ENCODE measurements at places on chromosomes 16 and 17.

DNA sequence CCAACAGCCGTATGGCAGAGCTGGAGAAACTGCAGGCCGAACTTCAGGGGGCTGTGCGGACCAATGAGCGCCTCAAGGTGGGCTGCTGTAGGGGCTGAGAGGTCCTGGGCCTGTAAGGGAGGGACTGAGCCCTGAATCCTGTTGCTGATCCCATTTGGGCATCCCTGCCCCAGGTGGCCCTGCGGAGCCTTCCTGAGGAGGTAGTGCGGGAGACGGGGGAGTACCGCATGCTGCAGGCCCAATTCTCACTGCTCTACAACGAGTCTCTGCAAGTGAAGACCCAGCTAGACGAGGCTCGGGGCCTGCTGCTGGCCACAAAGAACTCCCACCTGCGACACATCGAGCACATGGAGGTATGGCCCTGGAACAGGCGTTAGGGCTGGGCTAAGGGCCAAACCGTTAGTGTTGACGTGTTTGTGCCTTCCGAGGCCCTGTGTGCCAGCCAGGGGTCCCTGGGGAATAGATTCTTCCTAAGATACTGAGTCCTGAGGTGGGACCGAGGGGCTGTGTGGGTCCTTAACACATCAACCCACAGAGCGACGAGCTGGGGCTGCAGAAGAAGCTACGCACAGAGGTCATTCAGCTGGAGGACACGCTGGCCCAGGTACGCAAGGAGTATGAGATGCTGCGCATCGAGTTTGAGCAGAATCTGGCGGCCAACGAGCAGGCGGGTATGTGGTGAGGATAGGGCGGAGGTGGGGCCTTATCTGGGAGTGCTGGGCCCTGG, 4.2 kb downstream of the RNF40 start:
- DNase-seq, result no peak

- DNase-seq, result no peak
These were observed 32.0 kb downstream of the SPNS3 start for GRCh38 chr17:4465786-4466185.

- DNase-seq, result no peak
These were observed 7.3 kb downstream of the GNA13 start for GRCh38 chr17:65049085-65049756.

GRCh38 chr17:31538080-31538762, 146.7 kb downstream of the RAB11FIP4 start:
- DNase-seq, result no peak

DNA sequence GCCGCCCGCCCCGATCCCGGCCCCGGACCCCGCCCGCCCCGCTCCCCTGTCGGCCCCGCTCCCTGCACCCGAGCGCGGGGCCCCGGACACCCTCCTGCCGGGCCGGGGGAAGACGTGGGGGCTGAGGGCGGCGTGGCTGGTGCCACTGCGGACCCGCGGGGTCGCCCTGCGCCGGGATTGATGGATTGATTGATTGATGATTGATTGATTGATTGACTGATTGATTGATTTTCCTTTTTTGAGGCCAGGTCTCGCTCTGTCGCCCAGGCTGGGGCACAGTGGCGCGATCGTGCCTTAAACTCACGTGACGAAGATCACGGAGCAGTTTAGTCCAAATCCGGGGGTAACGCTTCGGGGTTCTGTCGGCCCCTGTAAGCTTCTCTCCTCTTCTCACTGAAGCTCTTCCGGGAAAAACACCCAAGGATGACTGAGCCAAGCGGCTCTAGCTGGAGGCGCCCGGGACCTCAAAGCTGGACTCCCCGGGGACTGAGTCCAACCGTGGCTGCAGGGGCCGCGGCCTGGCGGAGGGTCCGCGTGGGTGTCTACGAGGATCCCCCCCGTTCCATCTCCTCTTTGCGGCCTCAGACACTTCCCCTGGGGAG, 40.2 kb upstream of the BHLHA9 start:
- no peak for DNase-seq

DNA sequence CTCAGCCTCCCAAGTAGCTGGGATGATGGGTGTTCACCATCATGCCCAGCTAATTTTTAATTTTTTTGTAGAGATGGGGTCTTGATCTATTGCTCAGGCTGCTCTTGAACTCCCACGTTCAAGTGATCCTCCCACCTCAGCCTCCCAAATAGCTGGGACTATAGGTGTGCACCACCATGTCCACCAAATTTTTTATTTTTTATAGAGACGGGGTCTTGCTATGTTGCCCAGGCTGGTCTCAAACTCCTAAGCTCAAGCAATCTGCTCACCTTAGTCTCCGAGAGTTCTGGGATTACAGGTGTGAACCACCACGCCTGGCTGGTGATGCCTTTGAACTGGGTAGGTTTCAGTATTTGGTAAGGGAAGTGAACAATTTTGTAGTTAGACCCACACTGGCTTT, 30.1 kb downstream of the FA2H start:
- no peak for DNase-seq

DNA sequence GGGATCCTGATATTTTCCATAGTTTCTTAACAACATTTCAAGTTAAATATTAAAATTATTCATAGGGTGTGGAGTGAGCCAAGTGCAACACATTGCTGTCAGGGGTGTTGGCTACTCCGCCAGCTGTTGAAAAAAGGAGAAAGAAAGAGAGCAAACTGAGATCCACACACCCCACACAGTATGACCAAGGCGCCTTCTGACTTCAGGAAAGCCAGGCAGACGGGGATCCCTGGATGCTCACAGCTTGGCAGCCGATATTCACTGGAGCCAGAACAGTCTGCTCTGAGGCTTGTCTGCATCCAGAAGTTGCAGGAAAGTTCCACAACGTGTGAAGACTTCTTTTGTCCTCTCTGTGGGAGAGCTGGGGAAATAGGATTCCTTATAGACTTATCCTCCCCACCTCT, 9.3 kb downstream of the CHD9NB start:
- no peak for DNase-seq

- no peak for DNase-seq
These were observed 7.2 kb downstream of the TIMM22 start for GRCh38 chr17:1003972-1004768.

GRCh38 chr16:2787961-2788360, 601 bp upstream of the PRSS33 start:
- DNase-seq, result no peak

GRCh38 chr16:89993971-89994370, 25.3 kb downstream of the DBNDD1 start:
- no peak for DNase-seq

GRCh38 chr16:84459941-84460405, 44.5 kb downstream of the MEAK7 start:
- no peak for DNase-seq

- no peak for DNase-seq
These were observed 38.9 kb downstream of the ARHGAP17 start for GRCh38 chr16:24976061-24976779.

- DNase-seq, result no peak
These were observed 1.2 kb downstream of the USP43 start for GRCh38 chr17:9646546-9646885.

GRCh38 chr16:84068783-84069462, 26.3 kb upstream of the SLC38A8 start:
- DNase-seq, result no peak

DNA sequence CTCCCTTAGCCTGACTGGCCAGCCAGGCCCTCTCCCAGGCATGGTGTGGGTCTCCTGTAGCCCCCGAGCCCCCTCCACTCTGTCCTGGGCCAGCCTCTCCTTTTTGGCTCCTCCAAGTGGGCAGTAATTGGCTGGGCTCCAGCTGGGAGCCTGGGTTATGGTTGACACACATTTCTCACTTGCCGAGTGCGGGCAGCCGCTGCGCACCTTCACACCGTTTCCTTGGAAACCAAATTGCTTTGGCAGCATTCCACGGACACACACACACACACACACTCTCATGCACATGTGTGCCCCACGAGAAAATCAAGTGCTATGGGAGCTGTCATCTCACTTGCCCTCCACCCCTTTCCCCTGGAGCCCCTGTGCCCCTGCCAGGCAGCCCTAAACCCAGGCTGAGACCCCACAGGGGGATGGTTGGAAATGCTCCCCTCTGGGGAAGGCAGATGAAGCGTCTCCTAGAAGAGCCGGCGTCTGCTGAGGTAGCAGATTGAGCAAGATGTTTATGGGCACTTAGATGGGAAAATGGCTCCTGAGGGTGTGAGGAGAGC, 402.7 kb upstream of the TNRC6C start:
- DNase-seq, result peak; percentile 41

- no peak for DNase-seq
These were observed 37.2 kb upstream of the ULK2 start for GRCh38 chr17:19904924-19905323.

DNA sequence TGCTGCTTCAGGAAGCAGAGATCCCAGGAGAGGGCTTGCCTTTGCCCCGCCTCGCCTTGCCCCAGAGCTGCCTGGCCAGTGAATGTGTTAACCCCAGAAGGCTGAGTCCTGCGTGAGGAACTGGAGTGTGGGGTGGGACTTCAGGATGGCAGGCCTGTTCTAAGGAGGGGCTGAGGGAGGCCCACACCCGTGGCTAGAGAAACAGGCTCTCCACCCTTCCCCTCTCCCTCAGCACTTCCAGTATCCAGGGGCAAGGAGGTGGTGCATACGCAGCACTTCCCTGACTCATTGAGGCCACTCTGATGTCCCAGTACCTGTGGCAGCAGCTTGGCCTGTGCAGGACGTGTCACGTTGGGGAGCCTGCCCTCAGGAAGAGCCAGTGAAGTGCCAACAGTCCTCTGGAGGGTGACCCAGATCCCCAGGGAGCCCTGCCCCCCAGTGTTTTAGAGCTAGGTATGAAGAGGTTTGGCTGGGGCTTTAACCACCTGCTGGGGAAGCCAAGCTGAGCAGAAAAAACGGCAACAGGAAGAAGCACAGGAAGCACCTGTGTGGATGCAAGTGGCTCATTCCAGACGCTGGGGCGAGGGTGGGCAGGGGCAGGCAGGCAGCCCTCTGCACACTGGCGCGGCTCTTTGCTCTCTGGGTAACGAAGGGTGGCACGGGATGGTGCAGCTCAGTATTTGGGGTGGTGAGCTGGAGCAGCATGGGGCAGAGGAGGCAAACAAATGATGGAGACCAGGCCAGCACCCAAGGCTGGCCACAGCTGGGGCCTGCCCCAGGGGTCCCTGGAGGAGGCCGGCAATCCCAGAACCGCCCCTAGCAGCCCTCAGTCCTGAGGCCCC, 14.7 kb upstream of the CTCF start:
- no peak for DNase-seq

DNA sequence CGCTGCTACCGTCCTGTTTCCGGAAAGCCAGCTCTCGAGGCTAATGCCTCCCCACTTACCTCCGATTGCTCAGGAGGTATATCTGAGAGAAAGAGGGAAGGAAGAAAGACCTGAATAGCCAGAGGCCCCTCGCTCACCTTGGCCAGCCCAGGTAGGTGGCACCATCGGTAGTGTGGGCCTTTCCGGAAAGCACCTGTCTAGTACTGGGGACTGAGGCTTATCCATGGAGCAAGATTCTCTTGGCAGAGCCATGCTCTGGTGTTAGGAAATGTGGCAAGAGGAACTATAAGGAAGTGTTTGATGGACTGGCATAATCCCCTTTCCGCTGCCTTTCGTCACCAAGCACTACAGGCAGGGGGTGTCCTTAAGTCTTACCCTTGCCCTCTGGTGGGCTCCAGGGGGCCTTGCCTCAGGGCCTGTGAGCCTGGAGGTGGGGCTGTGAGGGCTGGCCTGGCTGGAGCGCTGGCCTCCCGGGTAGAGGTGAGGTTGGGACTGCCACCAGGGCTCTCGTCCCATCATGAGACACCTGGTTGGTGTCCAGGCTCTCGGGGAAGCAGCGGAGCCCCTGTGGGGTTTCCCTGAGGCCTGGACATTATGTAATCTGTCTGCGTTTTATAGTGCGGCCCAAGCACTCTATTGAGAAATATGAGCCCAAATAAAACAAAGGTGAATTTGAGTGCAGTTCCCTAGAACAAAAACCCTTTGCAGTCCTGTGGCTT, 2.9 kb downstream of the CMIP start:
- DNase-seq, result no peak

GRCh38 chr16:31088459-31089183, at the start of gene PRSS53:
Gene PRSS53, minus strand, starts transcription at chr16:31088943. Its CDS starts 134 bp downstream, at chr16:31088809.
- DNase-seq, result peak; percentile 49

DNA sequence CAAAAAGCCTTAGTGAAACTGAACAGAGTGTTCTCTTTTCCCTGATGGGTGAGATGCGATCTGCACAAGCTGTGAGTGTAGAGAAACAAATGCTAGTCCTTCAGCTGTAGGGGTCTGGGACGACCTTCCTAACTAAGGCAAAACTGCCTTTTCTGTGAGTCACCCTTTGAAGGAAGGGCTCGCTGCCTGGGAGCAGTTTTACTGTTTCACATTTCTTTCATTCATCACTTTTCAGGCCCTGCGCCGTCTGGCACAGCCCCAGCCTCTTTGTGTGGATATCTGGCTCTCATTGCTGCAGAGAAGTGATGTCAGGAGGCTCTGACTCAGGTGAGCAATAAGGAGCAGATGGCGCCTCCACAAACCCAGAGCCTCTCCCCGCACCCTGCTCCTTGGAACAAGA, 57.4 kb downstream of the HS3ST3A1 start:
- DNase-seq, result no peak

GRCh38 chr16:3007957-3008689, 4.6 kb upstream of the CLDN9 start:
- DNase-seq, result no peak

GRCh38 chr16:23423496-23424049, 29.4 kb downstream of the COG7 start:
- DNase-seq, result no peak

DNA sequence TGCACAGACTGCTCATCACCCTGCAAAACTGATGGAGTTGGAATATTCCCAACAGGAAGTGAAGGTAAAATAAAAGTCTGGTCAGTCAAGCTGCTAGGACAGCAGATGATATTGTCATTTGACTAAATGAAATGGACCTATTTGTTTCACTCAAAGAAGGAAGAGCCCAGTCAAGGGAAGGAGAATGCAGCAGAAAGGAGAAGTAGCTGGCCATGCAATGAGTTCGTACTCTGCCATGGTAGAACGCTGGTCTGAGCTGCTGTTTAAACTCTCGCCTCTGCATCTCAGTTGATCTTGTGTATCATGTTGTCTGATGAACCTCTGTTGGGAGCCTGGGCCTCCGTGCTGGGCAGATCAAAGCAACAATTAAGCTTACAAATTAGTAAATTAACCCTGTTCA, 15.6 kb upstream of the YPEL2 start:
- no peak for DNase-seq

- no peak for DNase-seq
These were observed 11.2 kb upstream of the CEP20 start for GRCh38 chr16:15899538-15900100.

DNA sequence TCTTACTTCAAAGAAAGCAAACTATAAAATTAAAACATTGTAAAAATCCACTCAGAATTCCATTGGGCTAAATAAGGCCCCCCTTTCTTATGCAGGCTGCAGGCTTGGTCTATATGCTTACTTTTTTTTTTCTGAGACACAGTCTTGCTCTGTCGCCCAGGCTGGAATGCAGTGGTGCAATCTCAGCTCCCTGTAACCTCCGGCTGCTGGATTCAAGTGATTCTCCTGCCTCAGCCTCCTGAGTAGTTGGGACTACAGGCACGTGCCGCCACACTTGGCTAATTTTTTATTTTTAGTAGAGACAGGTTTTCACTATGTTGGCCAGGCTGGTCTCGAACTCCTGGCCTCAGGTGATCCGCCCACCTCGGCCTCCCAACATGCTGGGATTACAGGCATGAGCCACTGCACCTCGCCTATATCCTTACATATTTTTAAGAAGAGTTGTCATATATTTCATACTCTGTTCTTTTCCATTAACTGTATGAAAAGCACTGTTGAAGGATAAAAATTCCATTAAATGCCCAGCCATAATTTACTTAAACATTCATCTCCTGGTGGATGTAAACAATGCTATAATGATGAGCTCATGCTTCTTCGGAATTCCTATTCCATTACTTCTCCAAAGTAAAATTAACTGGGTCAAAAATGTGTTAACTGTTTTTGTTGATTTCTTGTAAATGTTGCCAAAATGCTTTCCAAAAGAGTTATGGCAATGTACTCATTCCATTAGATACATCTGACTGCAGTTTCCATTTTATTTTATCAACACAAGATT, 17.8 kb downstream of the SNN start:
- no peak for DNase-seq

- no peak for DNase-seq
These were observed 66.5 kb downstream of the GNAO1 start for GRCh38 chr16:56257666-56258342.
